ENCODE measurements at places on chromosomes 3 and 15.

- DNase-seq, result no peak
These were observed 67.6 kb downstream of the SFMBT1 start for GRCh38 chr3:52978109-52978754.

DNA sequence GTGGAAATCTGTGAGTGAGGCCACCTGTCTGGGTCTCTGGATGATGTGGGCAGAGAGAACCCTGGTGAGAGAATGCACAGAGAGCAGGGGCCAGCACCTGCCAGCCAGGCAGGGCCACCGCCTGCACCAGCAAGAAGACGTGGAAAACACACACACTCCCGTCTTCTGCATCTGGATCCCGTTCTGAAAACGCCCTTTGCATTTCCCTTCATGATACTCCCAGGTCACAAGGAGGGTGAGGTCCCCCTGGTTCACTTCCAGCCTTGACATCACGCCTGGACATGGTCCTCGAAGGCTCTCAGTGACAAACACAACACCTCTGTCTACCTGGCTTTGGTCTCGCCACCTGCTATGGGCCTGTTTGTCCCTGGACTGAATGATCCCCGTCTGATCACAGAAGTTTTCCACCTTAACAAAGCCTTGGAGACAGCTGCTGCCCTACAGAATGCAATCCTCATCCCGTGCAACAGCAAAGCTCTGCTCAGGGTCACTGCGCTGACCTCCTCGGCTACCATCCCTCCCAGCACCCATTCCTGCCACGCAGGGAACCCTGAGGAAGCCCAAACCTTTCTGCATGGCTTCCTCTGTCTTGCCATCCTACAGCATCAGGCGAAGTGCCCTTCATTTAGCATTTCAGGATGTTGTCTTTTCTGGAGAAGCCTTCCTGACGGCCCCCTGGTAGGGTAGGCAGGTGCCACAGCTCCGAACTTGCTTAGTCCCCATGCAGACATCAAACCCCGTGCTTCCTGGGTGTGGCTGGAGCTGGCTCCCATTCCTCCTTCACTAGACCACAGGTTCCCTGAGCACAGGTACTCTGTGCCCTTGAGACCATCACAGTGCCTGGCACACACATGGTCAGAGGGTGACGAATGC, 122.5 kb downstream of the ATP10A start:
- DNase-seq, result no peak

DNA sequence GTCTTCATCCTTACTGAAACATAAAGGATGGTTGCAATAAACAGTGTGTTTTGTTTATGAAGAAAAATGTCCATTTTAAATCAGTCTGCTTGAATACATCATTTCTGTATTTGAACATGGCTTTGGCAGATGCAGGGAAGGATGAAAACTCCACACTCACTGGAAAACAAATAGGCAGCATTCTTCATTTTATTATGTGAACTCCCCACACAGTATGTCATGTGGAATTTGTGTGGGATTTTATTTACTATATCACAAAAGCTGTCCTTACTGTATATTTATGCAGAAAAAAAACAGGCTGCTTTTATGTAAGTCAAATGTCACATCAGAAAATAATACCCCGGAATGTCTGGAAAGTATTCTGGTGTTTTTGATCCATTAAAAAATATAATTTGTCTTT, 44.1 kb upstream of the TJP1 start:
- no peak for DNase-seq

GRCh38 chr3:14663396-14664135, 11.4 kb upstream of the C3orf20 start:
- no peak for DNase-seq

- DNase-seq, result no peak
These were observed 1.6 kb upstream of the PRKCD start for GRCh38 chr3:53159156-53160060.

DNA sequence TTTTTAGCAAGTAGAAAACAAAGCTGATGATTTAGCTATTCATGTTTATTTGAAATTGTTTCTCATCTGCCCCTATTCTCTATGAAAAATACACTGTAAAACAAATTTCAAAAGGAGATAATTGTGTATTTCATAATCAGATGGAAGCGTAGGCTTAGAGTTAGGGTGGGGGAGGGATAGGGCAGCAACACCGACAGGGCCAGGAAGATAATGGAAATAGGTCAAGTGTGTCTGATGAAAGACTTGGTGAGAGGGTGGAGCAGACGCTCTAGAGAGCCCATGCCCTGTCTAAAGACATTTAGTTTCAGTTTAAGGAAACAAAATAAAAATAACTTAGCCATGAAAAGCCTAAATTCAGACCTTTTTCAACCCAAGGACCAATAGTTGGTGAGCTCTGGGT, 51.6 kb upstream of the ARL6 start:
- DNase-seq, result no peak

DNA sequence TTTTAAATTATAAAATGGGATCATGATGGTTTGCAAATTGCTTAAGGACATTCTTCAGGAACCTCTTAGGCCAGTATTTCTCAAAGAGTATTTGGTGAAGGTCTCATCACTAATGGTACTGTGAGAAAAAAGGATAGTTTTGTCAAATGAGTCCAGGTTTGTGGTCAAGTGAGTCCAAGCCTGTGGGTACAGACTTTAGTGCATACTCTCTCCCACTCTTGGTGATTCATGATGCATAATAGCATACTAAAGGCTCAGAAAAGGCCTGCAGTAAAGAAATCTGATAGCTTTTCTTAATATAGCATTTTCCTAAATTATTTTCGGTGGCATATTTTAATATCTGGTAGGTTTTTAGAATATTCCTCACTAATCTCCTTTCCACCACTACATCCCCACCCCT, 20.0 kb downstream of the BOC start:
- no peak for DNase-seq

DNA sequence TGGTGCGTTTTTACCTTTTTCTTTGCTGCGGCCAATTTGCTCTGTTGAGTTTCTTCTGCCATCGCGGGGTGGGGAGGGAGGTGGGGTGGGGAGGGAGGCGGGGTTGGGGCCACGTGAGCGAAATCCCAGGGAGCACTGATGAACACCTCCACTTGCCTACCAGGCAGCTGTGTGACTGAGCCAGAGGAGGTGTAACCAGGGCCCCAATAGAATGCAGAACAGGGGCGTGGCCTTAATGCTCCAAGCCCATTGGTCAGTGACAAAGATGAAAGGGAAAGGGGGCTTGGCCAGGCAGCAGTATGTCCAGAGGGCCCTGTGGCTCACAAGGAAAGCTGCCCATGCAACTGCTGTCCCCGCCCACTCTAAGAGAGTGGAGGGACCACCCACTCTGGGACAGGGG, 21.4 kb upstream of the OR4F6 start:
- no peak for DNase-seq

- no peak for DNase-seq
These were observed 51.5 kb downstream of the GABRB3 start for GRCh38 chr15:26721232-26721967.

GRCh38 chr15:78213425-78213750, 21.0 kb downstream of the ACSBG1 start:
- DNase-seq, result no peak

- DNase-seq, result no peak
These were observed 535.2 kb downstream of the OCA2 start for GRCh38 chr15:27563765-27564370.

DNA sequence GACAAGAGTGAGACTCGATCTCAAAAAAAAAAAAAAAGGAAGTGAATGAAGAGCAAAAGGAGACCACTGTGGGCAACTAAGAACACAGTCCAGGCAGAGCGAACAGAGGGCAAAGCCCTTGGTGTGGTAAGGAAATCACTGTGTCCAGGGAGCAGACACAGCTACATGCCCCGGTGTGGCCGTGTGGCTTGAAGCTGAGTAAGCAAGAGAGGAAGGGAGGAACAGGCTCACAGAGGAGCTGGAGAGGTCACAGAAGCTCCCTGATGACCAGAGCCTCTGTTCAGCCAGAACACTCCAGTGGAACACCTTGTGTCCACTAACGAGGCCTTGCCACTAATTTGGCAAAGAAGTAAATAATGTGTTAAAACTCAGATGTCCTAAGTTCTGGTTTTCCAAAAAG, 60.6 kb upstream of the GATA2 start:
- no peak for DNase-seq

DNA sequence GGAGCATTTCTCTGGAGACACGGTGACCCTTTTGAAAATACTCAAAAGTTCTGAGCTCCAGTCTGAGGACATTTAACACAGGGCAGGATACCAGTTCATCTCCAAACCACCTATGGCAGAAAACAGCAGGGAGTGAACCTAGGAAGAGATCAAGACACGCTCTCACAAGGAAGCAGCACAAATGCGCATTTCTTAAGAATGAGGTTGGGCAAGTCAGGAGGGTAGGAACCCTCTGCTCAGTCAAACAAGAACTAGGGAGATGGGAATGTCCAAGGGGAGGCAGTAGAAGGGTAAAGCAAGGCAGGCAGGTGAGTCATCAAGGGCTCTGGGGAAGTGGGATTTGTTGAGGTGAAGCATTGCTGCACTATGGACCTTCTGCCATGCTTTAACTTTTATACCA, 60.3 kb upstream of the PSMD6 start:
- DNase-seq, result no peak

DNA sequence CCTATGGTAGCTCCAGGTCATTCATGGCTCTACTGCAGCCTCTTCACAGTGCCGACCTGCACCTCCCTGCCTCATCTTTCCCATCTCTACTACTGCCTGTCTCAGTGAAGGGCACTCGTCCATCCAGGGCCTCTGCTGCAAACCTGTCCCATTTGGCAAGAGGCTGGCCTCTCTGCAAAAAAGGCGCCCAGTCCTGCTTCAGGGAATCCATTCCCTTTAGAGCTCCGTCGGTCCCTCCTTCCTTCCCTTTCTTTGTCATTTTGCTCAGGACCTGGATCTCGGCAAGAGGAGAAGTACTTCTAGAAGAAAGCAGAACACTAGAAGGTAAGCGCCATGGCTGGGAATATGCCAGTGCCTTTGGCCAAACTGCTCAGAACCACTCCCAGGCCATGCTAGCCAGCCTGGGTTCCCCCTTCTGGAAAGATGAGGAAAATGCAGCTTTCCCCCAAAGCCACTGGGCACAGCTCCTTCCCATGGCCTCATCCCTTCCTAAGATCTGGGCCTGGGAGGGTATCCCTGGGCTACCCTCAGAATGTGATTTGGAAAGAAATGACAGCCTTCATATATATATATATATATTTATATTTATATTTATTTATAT, 6.4 kb upstream of the ISL2 start:
- DNase-seq, result no peak

DNA sequence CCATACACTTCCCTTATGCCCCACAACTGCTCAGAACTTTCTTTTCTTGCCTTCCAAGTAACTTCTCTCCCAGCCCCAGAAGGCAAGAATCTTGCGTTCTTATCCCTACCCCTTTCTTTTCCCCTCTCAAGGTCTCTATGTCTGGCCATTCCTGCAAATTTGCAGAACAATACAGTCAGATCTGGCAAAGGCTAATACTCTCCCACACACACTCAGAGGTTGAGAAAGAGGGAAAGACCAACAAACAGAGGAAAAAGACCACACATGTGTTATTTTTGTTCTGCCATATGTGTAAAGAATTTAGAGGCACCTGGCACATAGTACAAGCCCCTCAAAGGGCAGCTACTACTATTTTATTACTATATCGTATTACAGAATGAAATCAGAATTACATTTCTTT, 25.7 kb downstream of the GJD2 start:
- DNase-seq, result no peak

DNA sequence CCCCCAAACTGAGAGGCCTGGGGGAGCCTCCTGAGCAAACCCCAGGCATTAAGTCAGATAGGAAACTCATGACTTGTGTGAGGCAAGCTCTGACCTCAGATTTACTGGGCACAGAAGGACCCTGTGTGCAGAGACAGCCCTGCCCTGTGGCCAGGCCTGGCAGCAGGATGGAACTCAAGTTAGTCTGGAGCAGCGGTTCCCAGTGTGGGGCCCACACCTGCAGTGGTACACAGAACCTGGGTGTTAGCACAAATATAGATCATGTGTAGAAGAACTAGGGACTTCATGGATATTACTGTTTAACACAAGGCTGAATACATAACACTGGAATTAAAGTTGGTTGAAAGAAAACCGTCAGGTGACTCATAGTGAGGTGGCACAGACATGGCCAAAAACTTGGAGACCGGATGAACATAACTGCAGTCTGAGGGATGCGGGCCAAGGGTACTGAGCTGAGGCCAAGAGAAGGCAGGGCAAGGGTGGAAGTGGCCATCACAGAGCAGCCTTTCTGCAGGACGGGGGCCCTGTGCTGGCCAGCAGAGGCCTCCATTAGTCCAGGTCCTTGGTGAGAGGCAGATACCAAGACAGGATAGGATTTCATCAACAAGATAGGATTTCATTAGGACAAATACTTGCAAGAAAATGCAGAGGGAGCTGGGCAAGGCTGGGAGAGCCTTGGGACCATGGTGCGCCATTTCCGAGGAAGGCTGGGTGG, 40.9 kb downstream of the IRAK2 start:
- DNase-seq, result no peak

GRCh38 chr3:173913397-173913796, 515.9 kb downstream of the NLGN1 start:
- no peak for DNase-seq

GRCh38 chr3:149414557-149415231, 37.2 kb upstream of the TM4SF1 start:
- no peak for DNase-seq

- no peak for DNase-seq
These were observed 142.1 kb upstream of the RAD18 start for GRCh38 chr3:9105421-9105820.

DNA sequence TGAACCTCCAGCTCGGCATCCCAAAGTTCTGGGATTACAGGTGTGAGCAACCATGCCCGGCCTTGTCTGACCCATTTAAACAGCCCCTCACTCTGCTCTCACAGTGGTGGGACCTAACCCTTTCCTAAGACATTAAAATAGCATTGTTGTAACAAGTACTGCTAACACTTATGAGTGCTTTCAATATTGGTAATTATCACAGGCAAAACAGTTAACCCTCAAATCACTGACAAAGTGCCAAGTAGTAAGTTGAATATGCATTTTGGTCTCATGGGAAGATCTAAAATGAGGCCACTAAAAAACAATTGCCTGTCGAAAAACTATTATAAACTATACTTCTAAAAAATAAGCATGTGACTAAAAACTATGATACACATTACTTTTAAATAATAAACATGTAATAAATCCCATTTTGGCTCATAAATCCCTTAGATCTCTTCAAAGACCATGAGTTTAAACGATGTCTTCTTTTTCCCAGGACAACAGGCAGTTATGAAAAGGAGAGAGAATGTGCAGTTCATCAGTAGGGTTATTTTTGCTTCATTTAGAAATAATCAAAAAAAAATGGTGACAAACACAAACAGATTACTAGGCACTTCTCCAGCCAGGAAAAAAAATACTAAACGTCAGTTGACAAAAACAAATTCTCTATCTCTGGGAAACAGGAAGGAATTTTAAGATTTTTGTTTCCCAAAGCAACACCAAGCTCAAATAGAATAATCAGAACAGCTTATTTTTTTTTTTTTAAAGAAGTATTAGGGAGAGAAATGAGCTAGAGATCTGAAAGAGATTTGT, 95.4 kb downstream of the RFTN1 start:
- no peak for DNase-seq

All from stimulated activated CD8-positive, alpha-beta memory T cell treated with anti-CD3 and anti-CD28 coated beads, Interleukin-2, amount 100 ng/mL, for 1 hour (primary cell).